ENCODE measurements at places on chromosomes 3 and 15.
A peak's percentile ranks its signal among the peaks of the same experiment; 100 is the strongest.

DNA sequence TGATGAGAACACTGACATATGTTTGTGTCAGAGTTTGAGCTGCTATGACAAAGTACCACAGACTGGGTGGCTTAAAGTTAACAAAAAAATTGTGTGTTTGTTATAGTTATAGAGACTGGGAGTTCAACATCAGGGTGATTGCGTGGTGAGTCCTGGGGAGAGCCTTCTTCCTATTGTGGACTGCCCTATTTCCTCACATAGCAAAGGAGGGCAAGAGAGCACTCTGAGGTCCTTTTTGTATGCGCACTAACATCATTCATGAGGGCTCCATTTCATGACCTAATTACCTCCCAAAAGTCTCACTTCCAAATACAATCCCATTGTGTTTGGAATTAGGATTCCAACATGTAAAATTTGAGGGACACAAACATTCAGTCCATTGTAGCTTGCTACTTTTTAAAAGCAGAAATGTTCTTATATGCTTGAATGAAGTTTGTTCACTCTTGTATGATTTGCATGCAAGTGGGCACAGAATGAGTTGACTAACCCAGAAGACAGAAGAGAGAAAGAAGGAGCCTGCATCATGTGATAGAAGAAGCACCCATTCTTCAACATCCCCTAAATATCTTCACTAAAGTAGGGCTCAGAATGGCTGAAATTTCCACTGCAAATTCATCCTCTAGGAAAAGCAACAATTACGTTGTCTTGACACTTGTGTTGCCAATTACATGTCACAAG lies 18.9 kb upstream of the ALCAM start:
- no peak for DNase-seq

GRCh38 chr15:66899555-66900350 lies 165.6 kb upstream of the SMAD3 start:
- DNase-seq, result peak; percentile 18

- DNase-seq, result no peak
These were observed 60.1 kb upstream of the ZNF148 start for GRCh38 chr3:125435231-125435630.

DNA sequence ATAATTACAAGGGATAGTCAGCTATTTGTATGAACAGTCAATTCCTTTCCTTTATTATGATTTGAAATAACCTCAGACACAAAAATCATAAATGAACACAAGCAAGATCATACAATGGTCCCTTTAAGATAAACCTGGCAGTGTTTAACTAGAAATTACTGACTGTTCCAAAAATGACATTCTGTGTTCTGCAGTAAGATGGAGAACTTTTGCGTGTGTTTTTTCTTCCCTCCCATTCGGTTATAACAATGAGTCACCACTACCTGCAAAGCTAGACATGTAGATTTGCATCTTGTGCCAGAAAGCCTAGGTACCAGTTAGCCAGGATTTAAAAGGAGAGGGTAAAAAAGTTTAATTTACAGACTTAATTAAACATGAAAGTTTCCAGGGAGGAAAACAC lies 248.2 kb upstream of the ADAMTS9 start:
- no peak for DNase-seq

GRCh38 chr15:64452988-64453688 lies 7.2 kb upstream of the ZNF609 start:
- DNase-seq, result no peak

- DNase-seq, result peak; percentile 81
These were observed at the start of gene CDCP1 for GRCh38 chr3:45145681-45146614. Gene CDCP1, minus strand, starts transcription at chr3:45146378. Its CDS starts 91 bp downstream, at chr3:45146287.

DNA sequence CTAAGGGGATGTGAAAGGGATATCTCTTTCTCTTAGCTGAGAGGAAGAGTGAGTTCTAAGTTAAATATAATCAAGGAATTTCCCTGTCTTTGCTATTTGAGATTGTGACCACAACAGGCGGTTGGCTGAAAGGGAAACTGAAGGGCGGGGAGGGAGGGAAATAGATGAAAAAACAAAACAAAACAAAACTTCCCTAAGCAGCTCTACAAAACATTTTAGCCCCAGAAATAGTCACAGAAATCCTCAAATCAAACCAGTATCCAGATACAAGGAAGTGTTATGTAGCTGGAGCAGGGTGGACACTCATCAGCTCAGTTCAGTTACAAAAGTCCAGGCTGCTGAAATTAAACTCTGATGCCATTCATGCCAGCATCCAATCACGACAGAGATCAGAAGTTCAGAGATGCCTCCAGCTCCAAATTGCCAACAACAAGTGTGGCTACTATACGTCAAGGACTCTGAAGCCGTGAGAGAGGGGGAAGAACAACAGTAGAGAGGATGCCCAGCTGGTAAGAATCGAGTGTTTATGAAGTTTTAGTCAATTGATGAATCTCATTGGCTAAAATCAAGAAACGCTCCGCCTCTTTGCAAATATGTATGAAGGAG lies 319 bp upstream of the TP63 start:
- no peak for DNase-seq

DNA sequence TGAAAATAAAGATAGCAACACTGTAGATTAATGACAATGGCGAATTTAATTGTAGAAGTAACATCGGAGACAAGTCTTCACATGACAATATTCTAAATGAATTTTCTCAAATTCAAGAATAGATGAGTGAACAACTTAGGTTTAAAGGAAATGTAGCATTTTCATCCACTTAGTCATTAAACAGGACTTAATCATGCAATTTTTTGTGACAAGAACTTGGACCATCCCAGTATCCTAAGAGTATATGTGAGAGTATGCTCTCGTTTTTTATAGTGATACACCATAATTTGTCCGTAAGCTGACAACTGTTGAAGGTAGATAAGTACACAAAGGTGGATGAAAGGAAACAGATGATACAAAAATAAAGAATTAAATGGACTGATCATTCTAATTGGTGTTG lies 81.5 kb downstream of the DLG1 start:
- peak; percentile 12 for DNase-seq

- DNase-seq, result no peak
These were observed 471.0 kb upstream of the PROK2 start for GRCh38 chr3:72255791-72256559.

DNA sequence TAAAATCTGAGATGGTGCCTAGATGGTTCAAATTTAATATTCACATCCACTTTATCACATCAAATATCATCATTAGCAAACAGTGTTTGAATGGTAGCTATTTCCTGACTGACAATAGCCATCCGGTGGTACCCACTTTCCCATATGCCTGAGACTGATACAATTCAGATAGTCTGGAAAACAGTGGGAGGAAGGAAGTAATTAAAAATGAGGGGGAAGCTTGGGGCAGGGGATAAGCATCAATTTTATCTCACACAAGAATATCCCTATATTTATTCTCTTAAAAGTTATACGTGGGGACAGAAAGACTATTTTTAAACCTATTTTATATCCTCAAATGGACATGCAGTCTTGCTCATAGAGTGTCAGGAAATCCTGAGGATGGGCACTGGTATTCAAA lies 122.5 kb upstream of the GAP43 start:
- no peak for DNase-seq

GRCh38 chr3:27315003-27315402 lies 54.2 kb downstream of the NEK10 start:
- no peak for DNase-seq

GRCh38 chr15:89680282-89680873 lies 1.2 kb upstream of the PLIN1 start:
- peak; percentile 90 for DNase-seq

- peak; percentile 44 for DNase-seq
These were observed 88.7 kb downstream of the GABRG3 start for GRCh38 chr15:27059610-27060202.

GRCh38 chr3:136630915-136631314 lies 121.3 kb downstream of the STAG1 start:
- DNase-seq, result no peak

DNA sequence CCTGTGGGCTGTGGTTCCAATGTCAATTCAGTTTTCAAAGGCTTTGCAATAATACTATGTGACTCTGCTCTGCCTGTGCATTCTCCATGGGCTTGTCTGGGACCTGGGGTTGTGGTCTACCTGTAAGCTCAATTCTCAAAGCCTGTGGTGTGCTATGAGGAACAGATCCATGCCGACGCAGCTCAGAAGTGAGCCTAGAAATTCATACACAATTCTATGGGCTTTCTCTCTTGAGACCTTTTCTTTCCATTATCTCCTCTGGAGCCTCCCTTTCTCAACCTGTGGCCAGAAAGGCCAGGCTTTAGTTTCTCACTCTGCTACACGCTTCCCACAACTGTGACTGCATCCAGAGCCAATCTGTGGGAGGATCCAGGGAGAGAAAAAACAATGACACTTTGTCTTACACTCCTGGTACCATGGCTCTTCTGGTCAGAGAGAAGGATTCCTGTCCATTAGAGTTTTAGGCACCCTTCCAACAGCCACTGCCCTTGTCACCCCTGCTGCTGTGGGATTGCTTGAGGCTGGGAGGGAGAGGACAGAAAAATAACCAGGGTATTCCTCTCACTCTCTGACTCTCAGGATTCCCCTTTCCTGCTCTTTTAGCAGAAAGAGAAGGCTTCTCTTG lies 34.1 kb upstream of the KLF13 start:
- no peak for DNase-seq

DNA sequence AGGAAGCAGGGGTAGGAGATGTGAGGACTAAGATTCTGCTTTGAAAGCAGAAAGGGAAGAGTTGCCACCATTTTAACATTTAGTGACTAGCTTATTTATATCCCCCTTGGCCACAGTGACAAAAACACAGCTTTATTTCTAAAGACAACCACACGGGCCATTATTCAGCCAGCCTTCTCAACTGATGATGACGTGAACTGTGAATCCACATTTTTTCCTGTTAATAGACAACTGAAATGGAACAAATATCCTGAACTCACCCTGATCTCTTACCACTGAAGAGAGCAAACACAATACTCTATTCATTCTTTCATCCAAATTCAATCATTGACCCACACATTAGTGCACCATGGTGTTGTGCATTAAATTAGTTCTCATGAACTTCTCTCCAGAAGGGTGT lies 145.1 kb downstream of the TNIK start:
- DNase-seq, result no peak

- peak; percentile 67 for DNase-seq
These were observed 233.4 kb downstream of the ITPR1 start for GRCh38 chr3:4726549-4726948.

DNA sequence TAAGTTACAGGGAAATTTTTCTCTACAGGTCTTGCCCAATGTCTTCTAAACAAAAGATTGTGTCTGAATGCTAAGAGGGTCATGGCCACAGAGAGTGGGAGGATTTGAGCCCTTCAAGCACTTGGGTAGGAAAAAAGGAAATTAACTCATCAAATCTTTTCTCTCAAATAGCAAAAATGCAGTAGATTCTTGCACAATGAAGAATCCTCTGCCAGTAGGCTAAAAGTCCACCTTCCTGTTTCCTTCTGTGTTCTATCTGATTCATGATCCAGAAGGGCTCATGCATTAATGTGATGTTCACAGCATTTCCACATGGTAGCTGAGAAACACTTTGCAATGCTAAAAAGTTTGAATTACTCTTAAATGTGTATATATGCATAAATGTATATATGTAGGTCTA lies 177.1 kb downstream of the CD47 start:
- DNase-seq, result peak; percentile 40

DNA sequence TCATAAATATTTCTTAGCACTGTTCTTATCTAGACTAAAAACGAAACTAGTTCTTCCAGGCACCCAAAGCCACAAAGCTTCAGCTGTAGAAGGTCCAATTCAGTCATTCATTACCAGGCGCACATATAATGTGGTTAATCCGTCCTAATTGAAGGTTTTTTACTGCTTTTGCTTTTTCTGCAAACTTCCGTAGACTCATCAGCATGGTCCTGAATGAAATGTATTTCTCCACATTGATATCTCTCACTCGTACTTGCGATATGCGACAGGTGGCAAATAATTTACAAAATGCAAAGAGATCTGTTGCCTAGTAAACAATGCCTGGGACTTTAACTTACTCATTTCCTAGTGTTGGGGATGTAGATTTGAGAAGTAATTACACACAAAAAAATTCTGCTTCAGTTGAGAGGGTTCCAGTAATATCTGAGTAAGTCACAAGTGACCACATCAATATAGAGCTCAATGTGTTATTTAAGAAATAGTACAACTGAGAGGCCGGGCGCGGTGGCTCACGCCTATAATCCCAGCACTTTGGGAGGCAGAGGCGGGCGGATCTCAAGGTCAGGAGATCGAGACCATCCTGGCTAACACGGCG lies 75.0 kb upstream of the MBNL1 start:
- no peak for DNase-seq

DNA sequence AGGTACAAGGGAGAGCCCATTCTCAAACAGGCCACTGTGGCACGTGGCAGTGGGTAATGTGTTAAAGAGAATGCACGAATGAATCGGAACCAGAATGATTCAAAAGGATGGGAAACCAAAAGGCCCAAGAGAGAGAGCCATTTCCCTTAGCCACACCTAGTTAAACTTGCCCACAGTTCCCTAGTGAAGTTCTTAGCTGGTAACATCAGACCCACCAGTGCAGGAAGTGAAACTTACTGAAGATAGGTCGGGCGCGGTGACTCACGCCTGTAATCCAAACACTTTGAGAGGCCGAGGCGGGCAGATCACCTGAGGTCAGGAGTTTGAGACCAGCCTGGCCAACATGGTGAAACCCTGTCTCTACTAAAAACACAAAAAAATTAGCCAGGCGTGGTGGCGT lies 97.1 kb downstream of the MEX3B start:
- DNase-seq, result no peak

GRCh38 chr3:77179762-77180161 lies 139.9 kb downstream of the ROBO2 start:
- DNase-seq, result no peak

- no peak for DNase-seq
These were observed 167.3 kb upstream of the SGO1 start for GRCh38 chr3:20353286-20353685.

GRCh38 chr3:63862804-63863149 lies 828 bp downstream of the THOC7 start:
- DNase-seq, result no peak

GRCh38 chr3:102038477-102039142 lies 189.3 kb downstream of the NFKBIZ start:
- no peak for DNase-seq

GRCh38 chr3:94811836-94812235 lies 749.0 kb downstream of the NSUN3 start:
- DNase-seq, result peak; percentile 63

DNA sequence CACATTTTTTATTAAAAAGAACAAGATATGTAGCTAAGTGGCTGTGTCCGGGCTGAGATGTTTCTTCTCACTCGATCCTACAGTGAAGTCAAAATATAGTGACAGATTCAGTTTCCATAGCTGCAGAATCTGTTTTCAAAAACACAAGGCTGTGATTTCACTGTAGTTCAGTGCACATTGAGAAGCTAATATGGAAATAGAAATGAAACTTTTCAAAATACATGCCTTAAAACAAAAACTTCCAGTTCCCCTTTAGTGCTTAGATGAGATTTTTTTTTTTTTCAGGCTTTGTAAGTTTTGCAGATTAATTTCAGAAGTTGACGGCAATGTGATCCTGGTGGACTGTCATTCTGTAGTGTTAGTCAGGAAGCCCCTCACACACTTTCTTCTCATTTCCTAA lies 23.8 kb upstream of the TRAK1 start:
- no peak for DNase-seq

DNA sequence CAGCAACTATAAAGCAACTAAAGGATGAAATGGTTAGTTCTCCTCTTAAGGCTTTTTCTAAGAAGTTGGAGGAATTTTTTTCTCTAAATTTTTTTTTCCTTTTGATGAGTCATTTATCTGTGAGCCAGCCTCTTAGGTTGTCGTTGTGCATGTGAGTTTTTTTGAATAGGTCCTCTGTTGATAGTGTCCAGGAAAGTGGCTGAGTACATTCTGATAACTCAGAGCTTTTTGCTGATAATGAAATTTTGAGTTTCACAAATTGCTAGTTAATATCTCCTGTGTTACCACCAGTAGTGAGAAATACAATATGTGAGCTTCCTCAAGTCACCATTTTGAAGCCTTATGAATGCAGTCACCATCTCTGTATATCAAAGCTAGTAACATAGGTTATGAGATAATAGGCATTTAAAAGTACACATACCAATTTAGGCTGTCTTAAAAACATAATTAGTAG lies 7.1 kb upstream of the LXN start:
- DNase-seq, result peak; percentile 27
